ENCODE measurements at places on chromosomes 2 and 18.
A peak's percentile ranks its signal among the peaks of the same experiment; 100 is the strongest.

GRCh38 chr2:2838548-2838845, 507.4 kb upstream of the MYT1L start:
- DNase-seq = no peak

- DNase-seq = no peak
Observed at GRCh38 chr2:182767578-182767977, 51.5 kb downstream of the DNAJC10 start.

DNA sequence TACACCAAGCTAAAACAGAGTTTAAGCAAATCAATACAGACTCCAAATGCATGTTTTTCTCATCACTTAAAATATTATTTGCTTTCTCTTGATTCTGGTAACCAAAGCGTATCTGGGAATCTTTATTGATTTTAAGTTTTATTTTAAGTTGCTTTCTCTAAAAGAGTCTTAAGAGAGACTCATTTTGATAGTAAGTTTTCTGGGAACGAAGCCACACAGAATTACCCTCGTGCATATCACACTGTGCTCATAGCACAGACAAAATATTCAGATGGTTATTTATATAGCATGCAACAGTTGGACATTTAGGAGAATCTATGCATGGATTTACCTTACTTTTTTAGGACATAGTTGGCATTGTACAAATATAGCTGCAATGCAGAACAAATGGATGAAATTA, 597.5 kb upstream of the NRXN1 start:
- no peak for DNase-seq

GRCh38 chr18:59706499-59706898, 9.3 kb upstream of the CCBE1 start:
- no peak for DNase-seq

GRCh38 chr2:154686162-154686561, 12.3 kb upstream of the KCNJ3 start:
- no peak for DNase-seq

GRCh38 chr18:77103991-77104531, 28.5 kb downstream of the MBP start:
- DNase-seq = no peak

GRCh38 chr2:28370354-28370753, 22.3 kb upstream of the FOSL2 start:
- DNase-seq = no peak

- no peak for DNase-seq
Observed at GRCh38 chr2:202337706-202338346, 38.3 kb upstream of the BMPR2 start.

DNA sequence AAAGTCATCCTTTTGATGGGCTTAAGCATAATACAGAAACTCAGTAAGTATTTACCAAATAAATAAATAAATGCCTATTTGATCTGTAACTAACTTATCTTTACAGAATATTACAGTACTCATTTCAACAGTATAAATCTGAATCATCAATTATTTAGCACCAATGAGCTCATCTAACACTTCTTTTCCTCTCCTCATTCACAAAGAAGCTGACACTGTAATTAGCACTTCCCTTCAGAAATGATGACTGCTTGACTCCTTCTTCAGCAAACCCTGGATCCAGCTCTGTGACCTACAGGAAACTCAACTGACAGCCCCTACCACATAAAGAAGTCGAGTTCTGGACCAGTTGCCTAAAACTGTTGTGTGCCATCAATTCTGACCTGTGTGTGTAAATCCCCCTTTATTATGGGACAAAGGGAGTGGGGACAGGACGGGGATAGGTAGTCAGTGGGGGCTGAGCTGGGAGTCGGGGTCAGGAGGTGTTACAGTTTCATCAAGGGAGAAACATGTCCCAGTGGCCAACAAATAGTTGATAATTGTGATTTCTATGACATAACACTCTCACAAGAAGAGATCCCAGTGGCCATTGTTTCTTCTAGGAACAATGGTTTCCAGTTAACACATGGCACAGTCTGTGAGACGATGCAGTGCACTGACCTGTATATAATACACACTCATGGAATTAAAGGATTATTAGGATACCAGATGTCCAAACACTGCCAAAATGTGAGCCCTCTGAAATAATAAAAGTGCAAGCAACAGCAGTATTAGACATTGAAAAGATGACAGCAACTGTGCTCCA, 68.7 kb downstream of the STK39 start:
- DNase-seq = no peak

GRCh38 chr2:171411791-171412483, 21.9 kb downstream of the METTL8 start:
- no peak for DNase-seq

DNA sequence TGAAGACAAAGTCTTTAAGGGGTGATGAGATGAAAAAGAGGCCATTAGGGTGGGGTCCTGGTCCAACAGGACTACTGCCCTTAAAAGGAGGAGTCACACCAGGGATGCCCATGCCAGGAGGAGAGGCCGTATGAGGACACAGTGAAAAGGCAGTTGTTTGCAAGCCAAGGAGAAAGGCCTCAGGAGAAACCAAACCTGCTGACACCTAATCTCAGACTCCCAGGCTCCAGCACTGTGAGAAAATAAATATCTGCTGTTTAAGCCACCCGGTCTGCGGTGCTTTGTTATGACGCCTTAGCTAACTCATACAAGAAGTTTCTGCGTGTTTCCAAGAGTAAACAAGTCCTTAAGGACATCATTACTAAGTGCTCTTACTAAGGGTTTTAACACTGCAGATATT, 93.6 kb downstream of the DNER start:
- DNase-seq = no peak

- DNase-seq = no peak
Observed at GRCh38 chr2:174038462-174038861, 73.3 kb upstream of the SP3 start.

- no peak for DNase-seq
Observed at GRCh38 chr2:210092791-210093190, 78.4 kb downstream of the KANSL1L start.

- no peak for DNase-seq
Observed at GRCh38 chr2:74233648-74234047, 35.2 kb downstream of the MTHFD2 start.

DNA sequence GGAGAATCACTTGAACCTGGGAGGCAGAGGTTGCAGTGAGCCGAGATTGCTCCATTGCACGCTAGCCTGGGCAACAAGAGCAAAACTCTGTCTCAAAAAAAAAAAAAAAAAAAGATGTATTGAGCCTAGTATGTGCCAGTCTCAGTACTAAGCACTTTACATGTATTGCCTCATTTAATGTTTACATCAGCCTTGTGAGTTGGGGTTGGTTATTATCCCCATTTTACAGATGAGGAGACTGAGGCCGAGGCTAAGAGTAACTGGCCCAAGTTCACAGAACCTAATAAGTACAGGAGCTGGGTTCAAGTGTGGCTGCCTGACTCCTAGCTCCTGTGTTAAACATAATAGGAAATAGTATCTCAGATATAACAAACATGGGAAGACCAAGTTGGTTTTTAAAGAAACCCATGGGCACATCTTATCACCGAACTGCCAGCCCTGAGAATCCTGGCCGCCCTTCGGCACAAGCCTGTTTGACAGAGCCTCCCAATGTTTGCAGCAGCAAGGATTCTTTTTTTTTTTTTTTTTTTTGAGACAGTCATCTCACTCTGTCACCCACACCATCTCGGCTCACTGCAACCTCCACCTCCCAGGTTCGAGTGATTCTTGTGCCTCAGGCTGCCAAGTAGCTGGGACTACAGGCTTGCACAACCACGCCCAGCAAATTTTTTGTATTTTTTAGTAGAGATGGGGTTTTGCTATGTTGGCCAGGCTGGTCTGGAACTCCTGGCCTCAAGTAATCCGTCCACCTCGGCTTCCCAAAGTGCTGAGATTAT, 24.2 kb upstream of the GMPPA start:
- DNase-seq = no peak

- DNase-seq = no peak
Observed at GRCh38 chr2:122652670-122653069, 897.2 kb downstream of the TSN start.

DNA sequence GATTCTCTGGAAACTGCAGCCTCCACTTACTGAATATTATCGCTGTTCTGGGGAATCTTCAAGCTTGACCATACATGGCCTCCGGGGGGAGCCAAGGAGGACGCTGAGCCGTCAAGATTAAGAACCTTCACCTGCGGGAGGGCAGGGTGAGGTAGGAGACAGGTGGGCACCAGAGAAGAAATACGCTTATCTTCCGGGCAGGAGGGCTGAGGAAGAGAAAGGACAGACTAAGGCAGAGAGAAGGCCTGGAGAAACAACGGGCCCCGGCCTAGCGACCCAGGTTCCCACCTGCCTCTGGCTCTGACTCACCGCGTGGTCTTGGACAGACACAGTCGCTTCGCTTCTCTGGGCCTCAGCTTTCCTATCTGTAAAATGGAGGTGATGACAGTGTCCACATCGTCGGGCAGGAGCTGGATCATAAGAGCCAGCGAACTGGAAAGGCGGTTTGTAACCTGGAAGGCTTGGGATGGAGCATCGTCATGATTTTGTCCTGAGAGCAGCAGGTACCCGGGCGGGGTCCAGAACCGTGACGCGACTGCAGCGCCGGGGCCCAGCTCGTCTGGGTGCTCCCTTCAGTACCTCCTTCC, 659 bp downstream of the ZNF142 start:
- peak; percentile 42 for DNase-seq

DNA sequence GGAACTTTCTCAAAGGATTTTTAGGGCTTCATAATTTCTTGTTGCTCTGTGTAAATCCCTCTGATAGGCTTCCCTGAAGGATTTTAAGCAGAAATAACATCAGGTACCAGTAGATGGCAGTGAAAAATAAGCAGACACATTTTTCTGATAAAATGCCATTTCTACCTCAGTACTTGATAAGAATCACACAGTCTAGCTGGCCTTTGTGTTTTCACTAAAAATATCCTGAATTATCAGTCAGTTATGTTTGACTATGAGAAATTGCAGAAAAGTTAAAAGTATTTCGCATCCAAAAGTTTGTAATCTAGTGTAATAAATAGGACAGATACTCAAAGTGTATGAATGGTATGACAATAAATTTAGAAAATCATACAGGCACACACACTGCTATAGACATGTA, 68.7 kb downstream of the DNAJC10 start:
- DNase-seq = no peak

- no peak for DNase-seq
Observed at GRCh38 chr2:152100961-152101360, 2.1 kb upstream of the CACNB4 start.

- no peak for DNase-seq
Observed at GRCh38 chr2:108377401-108377800, 353 bp upstream of the SULT1C4 start.

GRCh38 chr2:174632841-174633622, 35.4 kb upstream of the WIPF1 start:
- no peak for DNase-seq

DNA sequence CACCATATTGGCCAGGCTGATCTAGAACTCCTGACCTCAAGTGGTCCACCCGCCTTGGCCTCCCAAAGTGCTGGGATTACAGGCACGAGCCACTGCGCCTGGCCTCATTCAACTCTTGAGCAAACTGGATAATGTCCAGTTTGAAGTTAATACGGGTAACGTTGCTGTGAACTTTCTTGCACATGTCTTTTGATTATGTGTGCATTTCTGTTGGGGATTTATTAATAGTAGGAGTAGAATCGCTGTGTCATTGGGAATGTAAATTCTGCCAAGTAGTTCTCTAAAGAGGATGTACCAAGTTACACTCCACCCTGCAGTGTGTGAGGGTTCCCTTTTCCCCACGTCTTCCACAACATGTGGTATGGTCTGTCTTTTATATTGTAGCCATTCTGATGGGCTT, 6.2 kb downstream of the IMPA2 start:
- DNase-seq = no peak

DNA sequence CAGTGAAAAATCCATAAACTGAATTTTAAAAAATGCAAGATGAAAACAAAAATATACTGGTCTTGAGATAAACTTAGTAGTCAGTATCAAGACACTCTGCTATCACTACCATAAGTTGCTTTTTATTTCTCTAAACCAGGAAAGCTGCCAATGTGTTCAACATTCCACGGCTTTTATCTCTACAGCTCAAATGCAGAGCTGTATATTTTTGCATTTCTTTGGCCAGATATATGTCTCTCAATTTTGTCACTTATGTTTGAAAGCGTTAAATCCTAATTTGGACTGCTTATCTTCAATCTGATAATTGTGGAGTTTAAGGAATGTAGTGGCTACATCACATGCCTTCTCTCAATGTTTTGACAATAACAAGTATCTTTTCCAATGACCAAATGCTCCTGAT, 609.5 kb downstream of the EPHA4 start:
- DNase-seq = no peak

DNA sequence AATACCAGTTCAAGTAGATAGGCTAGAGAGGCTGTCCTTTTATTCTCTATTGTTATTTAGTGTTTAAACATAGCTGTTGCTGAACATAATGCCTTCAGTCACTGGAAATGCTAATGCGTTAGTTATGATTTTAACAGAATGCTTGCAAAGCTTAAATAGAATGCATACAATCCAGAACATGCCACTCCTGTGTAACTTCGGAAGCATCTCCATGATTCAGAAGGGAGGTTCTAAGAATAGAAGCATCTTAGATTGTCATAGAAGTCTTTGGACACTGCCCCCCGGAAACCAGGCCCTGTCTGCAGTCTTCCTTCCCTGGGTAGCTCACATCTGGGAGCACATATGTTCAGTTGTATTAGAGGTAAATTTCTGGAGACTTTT, 73.2 kb downstream of the ZNF532 start:
- DNase-seq = no peak

GRCh38 chr2:239578381-239578780, 177.6 kb upstream of the HDAC4 start:
- no peak for DNase-seq

GRCh38 chr2:40168546-40168945, 283.3 kb downstream of the SLC8A1 start:
- no peak for DNase-seq

GRCh38 chr2:74573747-74574562, 19.4 kb downstream of the DOK1 start:
- DNase-seq = no peak

DNA sequence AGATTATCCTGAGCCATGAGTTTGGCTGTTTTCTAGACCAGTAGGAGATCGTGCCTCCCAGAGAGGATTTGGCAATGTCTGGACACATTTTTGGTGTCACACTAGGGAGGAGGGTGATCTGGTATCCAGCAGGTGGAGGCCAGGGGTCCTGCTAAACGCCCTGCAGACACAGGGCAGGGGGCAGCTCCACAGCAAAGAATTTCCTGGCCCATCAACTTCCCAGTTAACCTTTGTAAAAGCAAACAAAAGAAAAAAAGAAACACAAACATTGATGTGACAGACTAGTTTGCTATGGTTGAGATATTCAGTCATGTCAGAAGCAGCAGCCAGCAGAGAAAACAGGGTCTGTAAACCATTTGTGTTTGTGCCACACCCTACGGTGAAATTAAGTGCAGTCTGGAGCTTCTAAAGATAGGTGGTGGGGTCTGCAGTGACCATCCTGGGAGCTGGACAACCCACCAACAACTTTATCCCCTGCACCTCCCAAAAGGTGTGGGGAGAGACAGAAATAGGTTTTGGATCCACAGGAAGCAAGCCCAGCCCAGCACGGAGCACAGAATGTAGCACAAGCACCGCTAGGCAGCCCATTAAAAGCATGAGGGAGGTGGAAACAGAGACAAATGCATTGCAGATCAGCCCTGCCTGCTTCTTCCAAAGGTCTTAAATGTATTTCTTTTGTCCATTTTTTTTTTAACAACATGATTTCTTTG, 232.5 kb downstream of the MYT1L start:
- no peak for DNase-seq

GRCh38 chr2:49858657-49859056, 704.3 kb upstream of the FSHR start:
- DNase-seq = no peak
